ENCODE measurements at places on chromosomes 16 and 17. TPM values are rescaled to one million over a fixed set of nuclear protein-coding genes. Genes with fewer than 3 reads are reported as not detected.

TMEM238L gene
- not detected for total RNA-seq

UNK gene
- 51.7 TPM for total RNA-seq

KRTAP4-5 gene
- total RNA-seq = not detected

TEKT3 gene
- total RNA-seq = not detected

EVPL gene
- 1.6 TPM for total RNA-seq

NUDT16L1 gene
- total RNA-seq = 24.0 TPM

C17orf100 gene
- not detected for total RNA-seq

CIAO2B gene
- 102 TPM for total RNA-seq

TRAPPC2L gene
- 31.4 TPM for total RNA-seq

EFNB3 gene
- total RNA-seq = not detected

CFAP97D1 gene
- total RNA-seq = not detected

AATK gene
- 6.1 TPM for total RNA-seq

TIGD7 gene
- 5.1 TPM for total RNA-seq

OR2C1 gene
- not detected for total RNA-seq

OTOP3 gene
- not detected for total RNA-seq

KCNJ2 gene
- total RNA-seq = 2.0 TPM

PDE6G gene
- total RNA-seq = not detected

IGFALS gene
- total RNA-seq = 0.54 TPM

GINS2 gene
- 2.0 TPM for total RNA-seq

QPRT gene
- 1.3 TPM for total RNA-seq
